AG09309 (cell line): ENCODE measurements at places on chromosomes 16 and 17.
A peak's percentile ranks its signal among the peaks of the same experiment; 100 is the strongest.

GRCh38 chr17:67474081-67474661 is 97.1 kb downstream of the PITPNC1 start:
- peak; percentile 91 for DNase-seq

- DNase-seq, result no peak
Observed at GRCh38 chr17:8345951-8346665, 6.5 kb downstream of the ODF4 start.

- no peak for DNase-seq
Observed at GRCh38 chr17:82204831-82205719, 7.6 kb downstream of the CCDC57 start.

DNA sequence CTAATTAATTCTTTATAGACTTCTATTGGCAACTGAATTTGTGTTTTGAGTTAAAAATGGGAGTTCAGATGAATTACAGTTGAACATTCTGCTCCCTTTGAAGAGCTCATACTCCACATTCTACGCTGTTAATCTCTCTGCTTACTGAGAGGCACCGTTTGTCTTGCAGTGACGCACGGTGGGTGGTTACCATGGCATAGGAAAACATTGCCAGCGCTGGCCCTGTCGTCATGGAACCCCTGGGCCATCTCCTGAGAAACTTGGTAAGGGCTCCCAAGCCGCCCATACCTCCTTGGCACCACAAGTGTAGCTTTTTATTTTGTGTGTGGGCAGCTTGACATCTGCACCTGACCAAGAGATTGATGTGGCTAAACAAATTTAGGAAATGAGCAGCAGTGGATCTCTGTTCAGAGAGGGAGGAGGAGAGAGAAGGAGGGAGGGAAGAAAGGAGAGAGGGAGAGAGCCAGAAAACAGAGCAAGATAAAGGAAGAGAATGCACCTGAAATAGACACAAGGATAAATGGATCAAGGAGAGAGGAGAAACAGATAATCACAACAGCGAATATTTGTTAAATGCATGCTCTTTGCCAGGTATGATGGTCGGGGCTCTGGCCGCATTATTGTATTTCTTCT is 398.5 kb downstream of the HAPSTR1 start:
- no peak for DNase-seq

GRCh38 chr17:50532452-50533024 is at the start of gene EPN3:
Gene EPN3, plus strand, starts transcription at chr17:50532735. Its CDS starts 3,822 bp downstream, at chr17:50536557.
- DNase-seq, result no peak

- DNase-seq, result no peak
Observed at GRCh38 chr16:91484-91883, 13.5 kb downstream of the MPG start.

DNA sequence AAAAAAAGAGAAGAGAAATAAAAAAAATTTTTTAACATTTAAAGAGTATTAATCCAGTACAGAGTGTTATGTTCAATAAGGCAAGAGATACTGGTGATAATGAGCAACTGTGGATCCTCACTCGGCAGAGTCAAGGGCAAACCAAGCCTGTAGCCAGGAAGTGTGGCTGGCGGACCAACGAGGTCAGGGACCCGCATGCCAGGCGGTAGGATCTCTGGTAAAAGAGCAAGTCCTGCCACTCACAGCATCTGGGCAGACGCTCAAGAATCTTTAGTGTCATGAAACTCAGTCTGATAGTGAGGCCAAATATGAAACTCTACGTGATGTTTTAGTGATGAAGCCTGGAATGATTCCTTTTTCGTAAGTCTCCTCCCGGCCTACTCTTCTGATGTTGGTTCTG is 8.3 kb upstream of the GEMIN4 start:
- DNase-seq, result no peak

DNA sequence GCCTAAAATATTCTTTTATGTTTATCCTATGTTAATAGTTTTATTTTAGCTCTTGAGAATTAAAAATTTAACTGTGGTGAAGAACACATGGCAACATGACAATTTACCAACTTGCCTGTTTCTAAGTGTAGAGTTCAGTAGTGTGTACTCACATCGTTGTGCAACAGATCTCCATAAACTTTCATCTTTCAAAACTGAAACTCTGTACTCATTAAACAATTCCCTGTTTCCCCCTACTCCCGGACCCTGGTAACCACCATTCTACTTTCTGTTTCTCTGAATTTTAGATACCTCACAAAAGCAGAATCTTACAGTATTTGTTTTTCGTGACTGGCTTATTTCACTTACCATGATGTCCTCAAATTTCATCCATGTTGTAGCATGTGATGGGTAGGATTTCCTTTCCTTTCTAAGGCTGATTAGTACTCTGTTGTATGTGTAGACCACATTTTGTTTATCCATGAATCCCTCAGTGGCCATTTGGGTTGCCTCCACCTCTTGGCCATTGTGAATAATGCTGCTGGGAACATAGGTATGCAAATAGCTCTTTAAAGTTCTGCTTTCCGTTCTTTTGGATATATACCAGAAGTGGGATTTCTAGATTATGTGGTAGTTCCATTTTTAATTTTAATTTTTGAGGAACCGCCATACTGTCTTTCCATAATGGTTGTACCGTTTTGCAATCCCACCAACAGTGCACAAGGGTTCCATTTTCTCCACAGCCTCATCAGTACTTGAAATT is 17.4 kb downstream of the IST1 start:
- no peak for DNase-seq

- no peak for DNase-seq
Observed at GRCh38 chr17:40499551-40500189, 1.8 kb downstream of the TNS4 start.

GRCh38 chr17:58382872-58383242 is 30.9 kb upstream of the SUPT4H1 start:
- DNase-seq, result no peak
